ENCODE measurements at places on chromosomes 16 and 17.
A peak's percentile ranks its signal among the peaks of the same experiment; 100 is the strongest.

- DNase-seq, result no peak
Measured at GRCh38 chr16:67786491-67786890, 19.9 kb downstream of the RANBP10 start.

GRCh38 chr17:82338858-82339633, 5.5 kb upstream of the SECTM1 start:
- no peak for DNase-seq

DNA sequence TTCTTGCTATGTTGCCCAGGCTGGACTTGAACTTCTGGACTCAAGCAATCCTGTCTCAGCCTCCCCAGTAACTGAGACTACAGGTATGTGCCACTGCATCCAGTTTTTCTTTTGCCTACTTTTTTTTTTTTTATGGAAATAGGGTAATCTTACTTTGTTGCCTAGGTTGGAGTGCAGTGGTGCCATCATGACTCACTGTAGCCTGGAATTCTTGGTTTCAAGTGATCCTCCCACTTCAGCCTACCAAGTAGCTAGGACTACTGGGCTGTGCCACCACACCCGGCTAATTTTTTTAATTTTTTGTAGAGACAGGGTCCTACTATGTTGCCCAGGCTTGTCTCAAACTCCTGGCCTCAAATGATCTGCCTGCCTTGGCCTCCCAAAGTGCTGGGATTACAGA, 10.0 kb downstream of the LRRC36 start:
- no peak for DNase-seq

GRCh38 chr17:81337476-81337879, 42.4 kb upstream of the SLC38A10 start:
- no peak for DNase-seq

DNA sequence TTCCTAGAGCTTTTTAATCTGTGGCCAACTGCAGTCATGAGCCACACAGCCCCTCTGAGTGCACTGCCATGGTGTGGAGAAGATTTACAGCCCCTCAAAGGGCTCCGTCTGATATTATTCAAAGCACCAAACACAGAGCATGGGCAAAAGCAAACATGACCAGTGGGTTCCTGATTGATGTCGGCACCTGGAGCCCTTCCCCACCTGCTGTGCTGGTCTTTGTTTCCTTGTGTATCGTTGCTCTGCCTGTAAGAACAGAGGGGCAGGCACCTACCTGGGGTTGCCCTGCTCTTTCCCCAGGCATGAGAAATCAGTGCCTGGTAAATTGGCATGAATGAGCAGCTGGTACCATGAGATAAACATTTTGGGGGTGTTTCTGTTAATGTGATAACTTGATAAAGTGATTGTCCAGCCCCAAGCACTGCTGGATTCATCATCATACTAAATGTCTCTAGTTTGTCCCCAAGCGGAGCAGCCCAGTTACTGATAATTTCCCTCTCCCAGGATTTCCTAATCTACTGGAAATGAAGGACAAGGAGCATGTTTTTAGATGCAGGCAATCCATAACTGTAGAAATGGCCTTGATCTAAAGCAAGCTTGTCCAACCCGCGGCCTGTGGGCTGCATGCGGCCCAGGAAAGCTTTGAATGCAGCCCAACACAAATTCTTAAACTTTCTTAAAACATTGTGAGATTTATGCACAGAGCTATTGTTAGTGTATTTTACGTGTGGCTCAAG, 5.0 kb upstream of the SPIRE2 start:
- no peak for DNase-seq

GRCh38 chr16:11708421-11708820, 34.2 kb downstream of the TXNDC11 start:
- no peak for DNase-seq

- DNase-seq, result peak; percentile 4
Measured at GRCh38 chr16:82368041-82368440, 198.0 kb upstream of the MPHOSPH6 start.

GRCh38 chr17:79269620-79270019, 195.0 kb downstream of the ENGASE start:
- no peak for DNase-seq

DNA sequence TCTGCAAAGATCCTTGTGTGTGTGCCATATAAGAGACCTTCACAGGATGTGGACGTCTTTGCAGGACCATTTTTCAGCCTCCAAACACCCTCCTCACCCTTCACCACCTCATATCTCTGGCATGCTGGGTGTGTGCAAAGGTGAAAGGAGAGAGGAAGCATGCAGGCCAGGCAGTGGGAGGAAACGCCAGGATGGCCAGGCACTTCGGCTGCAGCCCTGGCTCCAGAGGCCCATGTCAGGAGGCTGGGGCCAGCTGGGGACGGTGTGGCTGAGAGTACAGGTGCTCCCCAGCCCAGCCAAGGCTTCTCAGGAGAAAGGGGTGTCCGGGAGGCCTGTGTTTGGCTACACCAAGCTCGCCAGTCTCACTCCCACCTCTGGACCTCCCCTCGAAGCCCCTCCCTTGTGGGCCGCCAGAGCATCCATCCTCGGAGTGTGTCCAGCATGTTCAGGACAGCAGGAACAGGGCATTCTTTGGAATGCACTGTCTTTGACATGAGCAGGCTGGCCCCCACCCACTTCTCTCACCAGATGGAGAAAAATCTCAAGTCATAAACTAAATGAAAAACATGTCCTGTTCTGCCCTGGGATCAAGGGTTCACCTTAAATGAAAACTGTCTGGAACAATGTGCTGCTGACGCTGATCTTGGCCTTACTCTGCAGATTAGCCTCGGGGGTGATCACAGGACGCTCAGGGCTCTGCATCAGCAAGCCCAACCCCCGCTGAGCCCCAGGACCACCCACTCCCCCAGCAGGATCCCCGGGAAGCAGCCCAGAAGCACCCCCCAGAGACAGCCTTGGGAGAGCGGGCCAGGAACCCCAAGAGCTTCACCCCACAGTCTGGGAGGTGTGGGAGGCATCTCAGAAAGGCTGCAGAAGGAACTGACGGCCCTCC, 15.9 kb downstream of the PEMT start:
- DNase-seq, result no peak

- DNase-seq, result no peak
Measured at GRCh38 chr16:13780406-13781168, 139.4 kb upstream of the ERCC4 start.

GRCh38 chr17:5198472-5198871, 6.8 kb upstream of the ZNF594 start:
- DNase-seq, result no peak
